ENCODE measurements at places on chromosomes 5 and 9. TPM values are rescaled to one million over a fixed set of nuclear protein-coding genes. Genes with fewer than 3 reads are reported as not detected.

DNA sequence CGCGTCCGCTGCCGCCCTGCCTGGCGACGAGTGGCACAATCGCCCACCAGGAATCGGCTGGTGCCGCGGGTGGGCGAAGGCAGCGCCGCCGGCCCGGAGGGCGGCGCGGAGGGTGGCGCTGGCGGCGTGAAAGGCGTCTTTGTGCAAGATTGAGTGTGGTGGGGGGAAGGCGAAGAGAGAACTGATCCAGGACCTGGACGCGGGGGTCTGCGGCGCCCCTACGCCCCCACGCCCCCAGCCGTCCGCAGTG lies 4.6 kb upstream of the RGMB start:
- no peak for DNase-seq

DNA sequence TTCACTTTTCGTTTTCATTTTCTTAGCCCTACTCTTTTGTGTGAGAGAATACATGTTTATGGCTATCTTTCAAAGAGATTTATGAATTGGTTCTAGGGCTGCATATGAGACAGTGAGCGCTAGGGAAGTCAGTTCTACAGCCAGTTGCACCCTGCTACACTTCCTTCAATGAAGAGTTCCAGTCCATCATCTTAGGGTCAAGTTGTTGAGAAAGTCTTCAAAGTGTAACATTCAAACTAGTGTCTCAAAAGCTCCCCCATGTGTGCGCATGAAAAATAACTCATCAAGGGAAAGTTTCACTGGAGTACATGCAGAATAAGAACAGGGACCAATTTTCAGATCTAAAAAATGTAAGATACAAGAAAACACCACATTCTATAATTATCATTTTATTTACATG lies 317.2 kb downstream of the DEPDC1B start:
- DNase-seq = no peak

- no peak for DNase-seq
Observed at GRCh38 chr5:27325513-27325912, 287.1 kb upstream of the CDH9 start.

- DNase-seq = no peak
Observed at GRCh38 chr5:16936989-16937438, 926 bp upstream of the MYO10 start.

DNA sequence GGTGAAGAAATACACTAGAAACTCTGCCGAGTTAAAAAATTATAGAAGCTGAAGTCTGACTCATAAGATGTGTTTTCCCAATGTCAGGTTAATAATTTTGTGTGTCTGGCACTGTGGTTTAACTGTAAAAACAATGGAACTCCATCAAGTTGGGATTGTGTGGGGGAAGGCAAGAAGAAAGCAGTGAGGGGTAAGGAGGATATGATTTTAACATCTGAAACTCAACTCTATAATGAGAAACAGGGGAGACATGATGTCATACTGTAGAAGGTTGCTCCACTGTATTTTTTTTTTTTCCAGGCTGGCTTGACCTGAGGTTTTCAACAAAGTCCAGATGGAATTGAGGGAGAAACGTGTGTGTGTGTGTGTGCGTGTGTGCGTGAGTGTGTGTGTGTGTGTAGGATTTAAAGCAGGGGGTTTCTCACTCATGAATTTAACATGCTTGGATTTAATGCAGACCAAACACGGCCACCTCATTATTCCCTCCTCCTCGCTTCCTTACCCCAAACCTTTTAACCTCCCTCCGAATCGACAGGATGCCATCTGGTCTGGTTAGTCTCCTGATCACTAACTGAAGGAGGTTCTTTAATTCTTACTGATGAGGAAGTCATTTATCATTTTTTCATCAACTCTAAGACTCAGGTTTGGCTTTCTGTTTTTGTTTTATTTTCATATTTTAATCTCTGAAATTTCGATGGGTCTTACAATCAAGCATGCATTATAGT lies 140.2 kb upstream of the LPAR1 start:
- no peak for DNase-seq

GRCh38 chr5:39013938-39014337 lies 60.3 kb downstream of the RICTOR start:
- DNase-seq = no peak

DNA sequence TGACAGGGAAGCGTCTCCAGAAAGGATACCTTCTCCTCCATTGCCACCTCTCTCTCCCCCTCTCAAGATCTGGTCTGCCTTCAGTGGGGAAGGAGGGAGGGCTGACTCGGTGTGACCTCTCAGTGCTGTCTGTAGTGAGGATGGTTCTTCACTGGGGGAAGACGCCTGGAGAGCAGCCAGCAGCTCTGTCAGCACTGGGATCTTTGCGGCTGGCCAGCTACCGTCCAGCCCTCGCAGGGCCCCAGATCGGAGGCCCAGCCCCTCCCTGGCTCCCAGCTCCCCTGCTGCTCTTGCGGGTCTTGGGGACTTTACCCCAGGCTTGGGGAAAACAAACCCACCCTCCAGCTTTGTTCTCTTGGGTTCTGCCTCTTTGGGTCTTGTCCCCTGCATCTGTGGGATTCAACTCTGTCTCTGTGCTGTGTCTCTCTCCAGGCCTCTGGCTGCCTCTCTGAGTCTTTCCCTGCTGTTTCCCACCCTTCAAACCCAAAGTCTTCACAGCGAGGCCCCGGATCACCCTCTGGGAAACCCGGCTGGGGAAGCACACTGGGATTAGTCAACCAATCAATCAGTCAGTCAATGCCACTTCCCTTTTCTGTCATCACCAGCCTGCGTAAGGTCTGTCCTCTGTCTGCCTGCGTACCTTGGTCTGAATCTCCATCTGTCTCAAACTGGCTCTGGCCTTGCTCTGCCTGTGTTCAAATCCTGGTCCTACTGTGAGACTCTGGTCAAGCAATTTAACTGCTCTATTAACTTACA lies 23.0 kb downstream of the FGF18 start:
- no peak for DNase-seq

GRCh38 chr9:74496819-74497747 lies at the start of gene RORB:
Gene RORB, plus strand, starts transcription at chr9:74497335. Its CDS starts 642 bp downstream, at chr9:74497977.
- DNase-seq = no peak

- no peak for DNase-seq
Observed at GRCh38 chr9:68546596-68547390, 6.1 kb upstream of the TMEM252 start.

DNA sequence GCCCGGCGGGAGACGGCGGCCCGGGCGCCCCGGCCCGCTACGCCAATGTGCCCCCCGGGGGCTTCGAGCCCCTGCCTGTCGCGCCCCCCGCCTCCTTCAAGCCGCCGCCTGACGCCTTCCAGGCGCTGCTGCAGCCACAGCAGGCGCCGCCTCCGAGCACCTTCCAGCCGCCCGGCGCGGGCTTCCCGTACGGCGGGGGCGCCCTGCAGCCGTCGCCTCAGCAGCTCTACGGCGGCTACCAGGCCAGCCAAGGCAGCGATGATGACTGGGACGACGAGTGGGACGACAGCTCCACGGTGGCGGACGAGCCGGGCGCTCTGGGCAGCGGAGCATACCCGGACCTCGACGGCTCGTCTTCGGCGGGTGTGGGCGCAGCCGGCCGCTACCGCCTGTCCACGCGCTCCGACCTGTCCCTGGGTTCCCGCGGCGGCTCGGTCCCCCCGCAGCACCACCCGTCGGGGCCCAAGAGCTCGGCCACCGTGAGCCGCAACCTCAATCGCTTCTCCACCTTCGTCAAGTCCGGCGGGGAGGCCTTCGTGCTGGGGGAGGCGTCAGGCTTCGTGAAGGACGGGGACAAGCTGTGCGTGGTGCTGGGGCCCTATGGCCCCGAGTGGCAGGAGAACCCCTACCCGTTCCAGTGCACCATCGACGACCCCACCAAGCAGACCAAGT lies 723 bp downstream of the SNX18 start:
- peak; percentile 62 for DNase-seq

DNA sequence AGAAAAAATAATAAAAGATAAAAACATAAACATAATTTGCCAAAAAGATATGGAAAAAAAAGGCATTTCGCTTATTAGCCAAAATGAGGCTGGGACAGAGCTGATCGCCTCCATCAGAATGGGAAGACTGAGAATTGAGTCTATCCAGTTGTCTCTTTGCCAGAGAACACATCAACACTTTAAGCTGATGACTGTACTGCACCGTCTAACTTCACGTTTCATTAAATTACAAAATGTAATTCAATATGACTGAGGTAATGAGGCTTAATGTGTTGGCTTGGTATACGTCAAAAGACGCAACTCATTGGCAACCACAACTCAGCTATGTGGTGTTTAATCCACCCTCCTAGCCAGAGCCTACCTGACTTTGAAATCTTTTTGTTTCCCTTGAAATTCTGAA lies 462.7 kb upstream of the CD180 start:
- no peak for DNase-seq

- no peak for DNase-seq
Observed at GRCh38 chr9:81202292-81202691, 487.1 kb downstream of the TLE1 start.

GRCh38 chr9:105296877-105297287 lies 52.4 kb downstream of the SLC44A1 start:
- no peak for DNase-seq

GRCh38 chr9:126097679-126098078 lies 228.9 kb upstream of the MVB12B start:
- DNase-seq = peak; percentile 63

DNA sequence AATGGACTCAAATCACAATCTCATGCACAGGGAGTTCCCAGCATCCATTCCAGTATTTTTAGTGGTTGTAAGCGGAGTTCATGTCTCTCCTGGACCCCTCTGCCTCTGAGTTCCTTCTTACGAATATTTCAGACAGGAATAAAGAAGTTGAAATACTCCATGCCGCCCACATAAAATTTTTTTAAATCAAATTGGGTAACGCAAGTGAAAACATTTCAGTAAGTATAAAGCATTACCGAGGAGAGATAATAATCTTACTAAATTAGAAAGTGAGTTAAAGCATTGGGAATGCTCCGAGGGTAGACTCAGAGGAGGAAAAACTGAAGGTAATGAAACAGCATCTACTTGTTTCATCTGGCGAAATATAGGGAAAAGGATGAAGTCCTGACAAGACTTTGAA lies 317.6 kb downstream of the ARRDC3 start:
- DNase-seq = no peak

DNA sequence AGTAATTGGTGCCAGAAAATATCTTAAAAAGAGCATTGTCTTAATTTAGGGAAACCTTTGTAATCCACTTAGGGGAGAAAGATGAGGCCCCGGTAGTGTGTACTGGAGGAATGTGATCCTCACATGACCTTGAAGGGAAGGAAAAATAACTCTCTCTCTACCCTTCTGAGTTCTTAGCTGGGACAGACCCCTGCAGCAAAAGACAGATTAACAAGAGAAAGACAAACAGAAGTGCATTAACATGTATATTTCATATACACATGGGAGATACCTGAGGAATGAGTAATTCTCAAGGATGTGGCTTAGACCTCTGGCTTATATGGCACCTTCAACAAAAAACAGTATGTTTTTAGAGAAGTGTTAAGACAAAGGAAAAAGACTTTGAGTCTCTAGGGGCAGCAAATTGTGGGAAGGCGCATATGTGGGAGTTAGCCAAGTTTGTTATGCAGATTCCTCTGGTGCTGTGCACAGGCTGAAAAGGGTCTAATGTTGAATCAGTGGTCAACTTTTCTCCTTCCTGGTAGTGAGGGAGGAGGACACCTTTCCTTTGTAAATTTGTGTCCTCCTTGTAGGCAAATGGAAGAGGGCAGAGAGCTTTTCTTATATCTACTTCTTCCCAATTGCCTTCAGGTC lies 138.8 kb downstream of the LRRC70 start:
- no peak for DNase-seq

DNA sequence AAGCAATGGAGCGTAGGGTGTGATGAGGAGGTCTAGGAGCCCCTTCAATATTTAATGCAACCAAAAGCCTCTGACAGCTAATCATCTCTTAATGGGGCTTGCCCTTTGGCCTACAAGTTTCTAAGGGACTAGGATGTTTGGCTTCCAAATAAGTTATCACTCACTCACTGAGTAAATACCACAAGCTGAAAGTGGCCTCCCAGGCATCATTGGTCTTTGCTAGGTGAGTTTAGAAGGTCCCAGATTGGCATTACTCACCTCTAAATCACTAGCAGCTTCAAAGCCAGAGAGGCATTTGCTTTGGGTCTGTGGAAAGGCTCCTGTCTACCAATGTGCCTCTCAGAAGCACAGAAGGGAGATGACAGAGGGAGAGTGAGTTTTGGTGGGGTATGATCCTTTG lies 344.2 kb downstream of the NTRK2 start:
- DNase-seq = no peak

- DNase-seq = no peak
Observed at GRCh38 chr9:91269907-91270491, 91.7 kb downstream of the AUH start.

DNA sequence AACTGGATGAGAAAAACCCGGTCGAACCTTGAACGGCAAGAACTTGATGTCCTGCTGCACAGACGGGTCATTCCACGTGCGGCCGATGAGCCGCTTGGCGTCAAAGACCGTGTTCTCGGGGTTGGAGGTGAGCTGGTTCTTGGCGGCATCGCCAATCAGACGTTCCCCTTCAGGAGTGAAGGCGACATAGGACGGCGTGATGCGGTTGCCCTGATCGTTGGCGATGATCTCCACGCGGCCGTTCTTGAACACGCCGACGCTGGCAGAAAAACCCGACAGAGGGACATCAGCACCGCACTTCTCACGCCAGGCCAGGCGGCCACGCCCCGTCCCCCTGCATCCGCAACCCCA lies 519 bp downstream of the HSPA5 start:
- DNase-seq = no peak

GRCh38 chr5:81182396-81183390 lies 50.4 kb upstream of the CKMT2 start:
- no peak for DNase-seq

DNA sequence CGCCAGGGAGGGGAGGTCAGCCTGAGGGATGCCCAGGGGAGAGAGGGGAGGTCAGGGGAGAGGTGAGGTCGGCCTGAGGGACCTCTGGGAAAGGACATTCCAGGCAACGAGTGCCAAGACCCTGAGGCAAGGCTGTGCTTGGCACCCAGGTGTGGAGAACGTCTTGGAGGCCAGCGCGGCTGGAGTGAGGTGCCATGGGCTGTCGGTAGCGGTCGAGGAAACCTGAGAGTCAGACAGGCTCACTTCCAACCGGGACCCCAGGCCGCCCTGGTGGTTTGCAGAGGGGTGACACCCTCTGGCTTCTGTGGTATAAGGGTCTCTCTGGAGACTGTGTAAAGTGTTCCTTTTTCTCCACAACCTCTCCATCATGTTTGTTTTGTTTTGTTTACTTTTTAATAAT lies 82.9 kb downstream of the CACNA1B start:
- DNase-seq = peak; percentile 38

GRCh38 chr5:60503771-60504170 lies 196.2 kb downstream of the DEPDC1B start:
- DNase-seq = no peak

DNA sequence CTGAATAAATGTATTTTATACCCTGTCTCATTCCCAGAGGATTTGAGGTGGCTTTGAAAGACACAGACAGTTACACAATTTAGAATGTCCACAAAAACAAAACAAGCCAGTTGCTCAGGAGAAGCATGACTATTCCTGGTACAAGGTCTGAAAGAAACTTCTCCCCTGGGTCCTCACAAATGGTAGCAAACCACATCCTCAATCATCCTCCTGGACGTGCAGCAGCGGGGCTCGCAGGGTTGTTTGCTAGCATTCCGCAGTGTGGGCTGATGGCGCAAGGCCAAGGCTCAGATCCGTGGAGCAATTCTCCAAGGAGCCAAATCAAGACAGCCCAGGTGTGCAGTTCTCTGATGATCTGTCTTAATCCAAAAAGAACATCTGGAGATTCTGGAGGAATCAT lies 210.3 kb downstream of the ACTL7B start:
- DNase-seq = no peak

PCDHA5 gene
- total RNA-seq = not detected

BAAT gene
- 459 TPM for total RNA-seq

TLE1 gene
- 36.6 TPM for total RNA-seq

TMEM215 gene
- total RNA-seq = not detected

ORM2 gene
- 4,103 TPM for total RNA-seq

PCDHGB1 gene
- total RNA-seq = 0.63 TPM

NMUR2 gene
- not detected for total RNA-seq

HBEGF gene
- 0.70 TPM for total RNA-seq

LRRC8A gene
- 11.0 TPM for total RNA-seq

Measured in left lobe of liver (tissue), 2 donors.